Stomach (tissue), 19 donors: ENCODE measurements at places on chromosomes 1 and 21.

DNA sequence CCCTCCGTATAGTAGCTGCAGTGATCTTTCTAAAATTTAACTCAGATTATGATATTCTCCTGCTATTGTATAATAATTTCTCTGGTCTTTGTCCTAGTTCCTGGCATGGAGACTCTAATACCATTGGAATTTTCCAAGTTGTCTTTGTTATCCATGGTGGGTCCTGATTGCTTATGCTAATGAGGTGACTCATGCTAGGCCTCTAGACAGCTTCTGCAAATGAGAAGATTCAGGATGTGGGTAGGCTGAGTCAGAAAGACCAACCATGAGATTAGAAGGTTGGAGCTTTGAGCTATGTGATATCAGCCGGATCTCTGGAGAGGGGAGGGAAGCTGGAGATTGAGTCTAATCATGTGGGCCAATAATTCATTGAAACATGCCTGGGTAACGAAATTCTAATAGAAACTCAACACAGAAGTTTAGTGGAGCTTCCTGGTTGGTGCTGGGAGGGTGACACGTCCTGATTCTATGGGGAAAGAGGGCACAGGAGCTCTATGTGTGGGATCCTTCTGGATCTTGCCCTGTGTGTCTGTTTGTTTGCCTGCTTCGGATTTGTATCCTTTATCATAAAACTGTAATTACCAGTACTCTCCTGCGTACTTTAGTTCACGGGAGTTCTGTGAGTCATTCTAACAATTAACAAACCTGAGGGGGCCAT, 73.2 kb upstream of the CNIH3 start:
- DNase-seq = no peak

DNA sequence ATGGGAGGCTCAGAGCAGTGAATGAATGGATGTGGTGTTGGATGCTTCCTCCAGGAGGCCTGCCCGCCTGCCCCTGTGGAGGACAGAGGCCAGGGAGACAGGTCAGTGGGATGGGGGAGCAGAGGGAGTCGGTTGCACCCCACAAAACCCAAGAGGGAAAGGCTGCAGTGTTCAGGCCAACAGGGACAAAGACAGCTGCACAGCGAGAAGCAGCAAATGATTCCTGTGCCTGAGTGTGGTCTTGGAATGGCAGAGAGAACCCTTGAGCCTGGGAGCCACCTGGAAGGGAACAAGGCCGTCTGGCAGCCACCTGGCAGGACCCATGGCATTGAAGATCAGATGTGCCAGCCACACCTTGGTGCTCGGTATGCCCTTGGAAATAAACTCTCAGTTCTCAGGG, 8.1 kb downstream of the TFF3 start:
- no peak for DNase-seq

DNA sequence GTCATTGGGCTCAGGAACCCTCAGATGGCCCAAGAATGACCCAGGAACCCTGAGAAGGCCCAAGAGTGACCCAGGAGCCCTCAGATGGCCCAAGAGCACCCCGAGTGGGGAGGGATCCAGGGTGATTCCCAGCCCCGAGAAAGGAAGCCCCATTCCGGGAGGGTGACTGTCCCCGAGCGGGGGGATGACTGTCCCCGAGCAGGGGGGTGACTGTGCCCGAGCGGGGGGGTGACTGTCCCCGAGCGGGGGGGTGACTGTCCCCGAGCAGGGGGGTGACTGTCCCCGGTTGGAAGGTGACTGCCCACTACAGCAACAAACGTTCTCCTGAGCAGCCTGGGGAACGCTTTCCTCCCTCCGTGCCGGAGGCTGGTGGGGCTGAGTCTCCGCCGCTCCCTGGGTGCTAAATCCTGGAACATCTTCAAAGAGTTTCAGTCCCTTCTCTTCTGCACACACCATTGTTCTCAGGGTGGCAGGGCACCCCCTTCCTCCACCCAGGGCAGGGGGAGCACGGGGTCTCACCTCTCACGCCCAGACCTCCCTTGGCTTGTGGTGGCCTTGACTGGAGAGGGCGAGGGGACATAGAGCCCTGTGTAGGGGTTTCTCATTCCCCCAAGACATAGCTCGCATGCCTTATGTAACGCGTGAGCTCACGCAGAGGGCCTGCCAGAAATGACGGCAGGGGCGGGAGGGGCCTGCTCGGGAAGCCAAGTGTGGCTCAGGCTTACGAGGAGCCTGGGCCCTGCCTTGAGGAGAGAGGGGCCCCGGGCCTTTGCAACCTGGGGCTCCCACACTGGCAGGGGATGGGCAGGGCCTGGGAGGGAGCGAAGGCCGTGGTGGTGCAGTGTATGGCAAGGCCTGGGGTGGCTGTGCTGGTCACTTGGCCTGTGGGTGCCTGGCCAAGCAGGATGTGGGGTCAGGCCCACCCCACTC, 14.3 kb upstream of the SKI start:
- DNase-seq = no peak

- DNase-seq = no peak
Observed at GRCh38 chr1:31861346-31861745, 45.5 kb upstream of the SPOCD1 start.

DNA sequence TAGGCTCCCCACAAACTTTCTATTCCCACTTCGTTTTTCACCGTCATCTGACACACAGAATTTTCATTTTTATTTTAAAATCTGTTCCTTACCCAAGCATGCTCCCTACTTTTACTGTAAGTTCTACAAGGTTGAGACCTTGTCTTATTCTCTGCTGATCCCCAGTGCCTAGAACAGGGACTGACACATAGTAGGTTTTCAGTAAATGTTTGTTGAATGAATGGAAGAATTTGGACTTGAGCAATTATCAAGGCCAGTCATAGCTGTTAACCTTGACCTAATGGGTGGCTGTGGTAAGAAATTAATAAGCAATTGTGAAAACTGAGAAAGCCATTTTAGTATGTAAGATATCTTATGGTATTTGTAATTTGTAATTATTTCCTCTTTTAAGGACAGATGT, 71.1 kb downstream of the LAMC1 start:
- DNase-seq = no peak

GRCh38 chr1:208988811-208989222, 594.7 kb upstream of the CAMK1G start:
- peak; percentile 75 for DNase-seq

DNA sequence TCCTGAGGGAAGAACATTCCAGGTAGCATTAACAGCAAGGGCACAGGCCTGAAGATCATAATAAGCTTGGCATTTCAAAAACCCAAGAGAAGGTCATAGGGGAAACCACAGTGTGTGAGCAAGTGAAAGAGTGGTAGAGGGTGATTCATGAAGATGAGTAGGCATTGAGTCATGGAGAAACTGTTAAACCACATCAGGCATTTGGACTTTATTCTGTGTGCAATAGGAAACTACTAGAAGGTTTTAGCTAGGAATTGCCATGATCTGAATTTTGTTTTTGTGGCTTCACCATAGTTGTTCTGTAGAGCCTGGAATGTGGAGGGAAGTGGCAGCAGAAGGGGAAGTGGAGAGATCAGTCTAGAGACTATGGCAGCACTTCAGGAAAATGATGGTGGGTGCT, 359.0 kb upstream of the PTBP2 start:
- no peak for DNase-seq

DNA sequence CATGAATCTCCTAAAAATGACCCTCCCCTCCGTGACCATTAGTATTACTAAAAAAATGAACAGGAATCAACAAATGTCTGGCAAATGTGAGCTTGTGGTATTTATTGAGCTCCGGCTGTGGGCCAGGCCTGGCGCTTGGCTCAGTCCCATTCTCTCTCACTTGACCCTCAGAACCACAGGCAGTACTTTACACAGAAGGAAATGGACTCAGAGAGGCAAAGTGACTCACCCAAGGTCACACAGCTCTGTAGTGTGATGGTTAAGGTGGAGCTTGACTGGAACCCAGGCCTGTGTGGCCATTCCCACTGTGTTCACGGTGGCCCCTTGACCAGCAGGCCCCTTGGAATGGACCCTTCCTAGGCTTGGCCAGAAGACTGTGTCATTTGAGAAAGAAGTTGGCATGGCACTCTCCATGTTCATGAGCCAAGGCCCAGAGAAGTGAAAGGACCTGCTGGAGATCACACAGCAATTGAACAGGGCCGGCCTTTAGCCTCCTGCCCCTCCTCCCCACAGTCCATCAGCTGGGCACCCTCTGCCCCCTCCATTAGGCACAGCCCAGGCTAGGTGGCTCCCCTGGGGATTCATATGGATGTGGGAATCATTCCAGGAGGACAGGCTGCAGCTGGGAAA, 32.1 kb downstream of the FAM151A start:
- no peak for DNase-seq

DNA sequence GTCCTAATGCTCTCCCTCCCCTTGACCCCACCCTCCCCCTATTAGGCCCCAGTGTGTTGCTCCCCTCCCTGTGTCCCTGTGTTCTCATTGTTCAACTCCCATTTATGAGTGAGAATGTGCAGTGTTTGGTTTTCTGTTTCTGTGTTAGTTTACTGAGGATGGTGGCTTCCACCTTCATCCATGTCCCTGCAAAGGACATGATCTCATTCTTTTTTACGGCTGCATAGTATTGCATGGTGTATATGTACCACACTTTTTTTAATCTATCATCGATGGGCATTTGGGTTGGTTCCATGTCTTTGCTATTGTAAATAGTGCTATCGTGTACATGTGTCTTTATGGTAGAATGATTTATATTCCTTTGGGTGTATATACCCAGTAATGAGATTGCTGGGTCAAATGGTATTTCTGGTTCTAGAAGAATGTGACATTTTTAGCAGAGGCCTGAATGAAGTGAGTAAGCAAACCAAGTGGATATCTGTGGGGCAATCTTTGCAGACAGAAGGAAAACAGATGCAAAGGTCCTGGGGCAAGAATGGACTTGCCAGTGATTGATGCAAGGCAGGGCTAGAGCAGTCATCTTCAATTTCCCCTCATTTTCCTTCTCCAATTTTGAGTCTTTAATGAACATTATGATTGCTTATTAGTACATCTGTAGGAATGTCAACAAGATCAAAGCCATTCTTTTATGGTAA, 50.2 kb downstream of the UBE4B start:
- no peak for DNase-seq

DNA sequence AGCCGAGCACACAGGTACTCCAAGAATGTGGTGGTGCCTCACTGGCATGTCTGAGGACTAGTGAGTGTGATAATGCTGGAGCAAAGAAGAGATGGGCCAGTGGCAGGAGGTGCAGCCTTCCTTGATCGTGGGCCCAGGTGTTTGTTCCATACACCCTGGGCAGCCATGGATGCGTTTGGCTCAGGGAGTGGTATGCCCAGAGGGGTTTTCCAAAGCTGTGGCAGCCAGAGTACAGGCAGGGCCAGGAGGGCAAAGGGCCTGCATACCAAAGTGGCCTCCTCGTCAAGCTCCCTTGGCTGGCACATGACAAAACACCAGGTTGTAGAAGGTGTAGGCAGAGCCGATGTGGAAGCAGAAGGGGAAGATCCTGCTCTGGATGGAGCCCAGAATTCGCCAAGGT, 19.0 kb downstream of the PARS2 start:
- no peak for DNase-seq

- no peak for DNase-seq
Observed at GRCh38 chr21:45064091-45064490, 10.3 kb upstream of the ADARB1 start.

- peak; percentile 66 for DNase-seq
Observed at GRCh38 chr21:41361786-41362604, at the start of gene MX2. Gene MX2, plus strand, starts transcription at chr21:41362027. Its CDS starts 14,880 bp downstream, at chr21:41376907.

GRCh38 chr1:24767351-24767750, 22.1 kb downstream of the CLIC4 start:
- DNase-seq = no peak

DNA sequence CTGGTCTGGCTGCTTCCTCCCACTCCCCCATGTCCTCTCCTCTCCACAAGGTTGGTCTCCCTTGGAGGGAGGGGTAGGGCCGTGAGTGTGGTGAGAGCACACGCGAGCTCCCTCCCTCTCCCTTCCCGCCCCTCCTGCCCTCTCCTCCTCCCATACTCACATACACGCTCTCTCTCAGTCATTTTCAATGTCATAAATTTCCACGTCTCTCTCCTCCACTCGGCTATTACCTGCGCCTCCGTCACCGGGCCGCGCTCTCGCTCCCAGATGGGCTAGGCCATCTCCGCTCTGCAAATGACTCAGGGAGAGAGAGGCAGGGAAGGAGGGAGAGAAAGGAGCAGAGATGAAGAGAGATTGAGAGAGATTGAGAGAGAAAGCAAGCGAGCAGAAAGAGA, 36.7 kb upstream of the DMBX1 start:
- no peak for DNase-seq

DNA sequence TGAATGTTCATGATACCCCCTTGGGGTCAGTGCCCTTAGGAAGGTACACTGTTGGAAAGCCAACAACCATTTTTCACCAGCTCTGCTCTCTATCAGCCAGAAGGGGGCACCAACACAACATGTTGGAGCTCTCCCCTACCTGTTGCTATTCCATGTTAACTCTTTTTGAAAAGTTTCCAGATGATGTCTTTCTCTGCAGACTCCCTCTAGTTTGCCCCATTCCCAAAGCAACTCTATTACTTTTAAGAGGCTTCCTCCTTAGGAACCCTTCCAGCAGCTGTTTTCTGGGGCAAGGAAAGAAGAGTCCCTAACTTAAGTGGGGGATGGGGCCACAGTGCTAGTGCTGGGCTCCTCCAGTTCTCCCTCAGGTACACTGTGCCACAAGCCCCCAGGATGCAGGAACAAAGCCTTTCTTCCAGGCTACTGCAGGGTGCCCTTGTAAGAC, 22.9 kb upstream of the NDC1 start:
- DNase-seq = peak; percentile 83

- no peak for DNase-seq
Observed at GRCh38 chr1:240008298-240008697, 83.4 kb upstream of the FMN2 start.

GRCh38 chr1:208167261-208167869, 76.8 kb downstream of the PLXNA2 start:
- no peak for DNase-seq

DNA sequence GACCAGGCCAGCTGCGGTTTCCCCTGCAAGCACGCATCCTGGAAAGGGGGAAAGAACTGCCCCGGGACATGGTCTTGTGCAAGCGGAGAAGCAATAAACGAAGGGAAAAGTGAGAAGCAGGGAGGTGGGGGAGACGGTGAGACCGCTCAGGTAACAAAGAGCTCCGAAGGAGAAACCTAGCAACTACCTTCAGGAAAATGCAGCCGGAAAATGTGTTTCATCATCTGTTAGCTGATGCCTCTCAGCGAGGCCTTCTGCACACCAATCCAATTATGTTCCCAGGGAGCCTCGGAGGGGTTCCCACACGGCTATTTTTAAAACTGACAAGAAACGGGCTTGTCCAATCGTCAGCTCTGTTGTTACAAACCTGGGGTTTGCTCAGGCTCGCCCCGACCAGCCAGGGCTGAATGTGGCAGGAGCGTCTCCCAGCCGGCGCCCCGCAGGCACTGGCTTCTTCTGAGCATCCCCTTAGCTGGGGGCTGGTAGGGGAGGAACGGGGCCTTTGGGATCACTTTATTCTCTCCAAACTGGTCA, 3.4 kb downstream of the RIPK4 start:
- no peak for DNase-seq
